Ecto neural progenitor cell (in vitro differentiated cells): ENCODE measurements at places on chromosomes 6 and 20.

DNA sequence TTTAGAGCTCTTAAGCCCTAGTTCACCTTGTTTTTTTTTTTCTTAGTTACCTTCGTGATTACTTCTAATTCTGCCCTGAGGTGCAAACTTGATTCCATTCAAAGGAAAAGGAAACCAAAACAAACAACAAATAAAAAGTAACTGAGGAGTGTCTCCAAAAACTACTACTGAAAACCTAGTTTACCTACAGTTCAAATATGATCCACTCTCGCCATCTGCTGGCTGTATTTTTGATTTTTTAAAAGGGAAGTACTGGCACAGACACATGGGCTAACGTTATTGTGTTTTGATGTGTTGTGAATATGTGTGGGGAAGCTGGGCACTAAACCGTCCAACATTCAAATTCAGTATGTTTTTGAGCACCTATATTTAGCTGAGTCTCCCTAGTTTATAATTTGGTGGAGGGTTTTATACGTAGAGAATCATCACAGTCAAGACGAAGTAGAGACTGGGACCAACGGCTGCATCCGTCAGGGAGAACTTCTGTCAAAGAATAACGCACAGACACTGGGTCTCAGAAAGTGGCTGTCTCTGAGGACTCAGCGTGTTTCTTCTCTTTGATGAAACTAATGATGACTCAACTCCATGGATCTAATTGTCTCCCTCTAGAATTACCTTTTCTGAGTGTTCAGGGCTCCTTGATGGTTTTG lies 373.5 kb upstream of the BTBD3 start:
- no peak for DNase-seq

GRCh38 chr20:37163832-37164554 lies 15.1 kb upstream of the RPN2 start:
- no peak for DNase-seq

DNA sequence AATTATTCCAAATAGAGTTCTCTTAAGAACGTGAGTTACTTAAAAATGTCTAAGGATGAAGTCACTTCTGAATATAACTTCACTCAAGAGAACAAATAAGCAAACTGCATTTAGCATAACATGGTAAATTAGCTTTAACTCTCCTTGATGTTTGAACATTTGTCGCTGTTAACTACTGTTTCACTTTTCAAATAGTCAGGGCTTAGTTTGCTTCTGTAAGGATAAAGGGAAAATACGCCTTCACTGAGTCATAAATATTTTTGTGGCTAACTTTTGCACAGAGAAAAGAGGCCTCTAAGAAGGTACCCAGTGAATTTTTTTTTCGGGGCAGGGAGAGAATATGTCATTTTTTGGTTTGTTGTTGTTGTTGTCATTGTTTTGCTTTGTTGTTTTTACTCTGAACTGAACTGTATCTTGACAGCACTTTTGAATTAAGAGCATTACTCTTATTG lies 8.1 kb downstream of the PTPN1 start:
- no peak for DNase-seq

GRCh38 chr20:36098364-36098763 lies 56.2 kb upstream of the EPB41L1 start:
- no peak for DNase-seq
